C1 segment of cervical spinal cord (tissue), 14 donors: ENCODE measurements at places on chromosomes 12 and 14.

- no peak for DNase-seq
Observed at GRCh38 chr14:39339003-39339402, 93.2 kb downstream of the FBXO33 start.

GRCh38 chr12:93725531-93725930 is 48.4 kb downstream of the CRADD start:
- no peak for DNase-seq

GRCh38 chr14:21455592-21455911 is 371 bp downstream of the CHD8 start:
- no peak for DNase-seq

DNA sequence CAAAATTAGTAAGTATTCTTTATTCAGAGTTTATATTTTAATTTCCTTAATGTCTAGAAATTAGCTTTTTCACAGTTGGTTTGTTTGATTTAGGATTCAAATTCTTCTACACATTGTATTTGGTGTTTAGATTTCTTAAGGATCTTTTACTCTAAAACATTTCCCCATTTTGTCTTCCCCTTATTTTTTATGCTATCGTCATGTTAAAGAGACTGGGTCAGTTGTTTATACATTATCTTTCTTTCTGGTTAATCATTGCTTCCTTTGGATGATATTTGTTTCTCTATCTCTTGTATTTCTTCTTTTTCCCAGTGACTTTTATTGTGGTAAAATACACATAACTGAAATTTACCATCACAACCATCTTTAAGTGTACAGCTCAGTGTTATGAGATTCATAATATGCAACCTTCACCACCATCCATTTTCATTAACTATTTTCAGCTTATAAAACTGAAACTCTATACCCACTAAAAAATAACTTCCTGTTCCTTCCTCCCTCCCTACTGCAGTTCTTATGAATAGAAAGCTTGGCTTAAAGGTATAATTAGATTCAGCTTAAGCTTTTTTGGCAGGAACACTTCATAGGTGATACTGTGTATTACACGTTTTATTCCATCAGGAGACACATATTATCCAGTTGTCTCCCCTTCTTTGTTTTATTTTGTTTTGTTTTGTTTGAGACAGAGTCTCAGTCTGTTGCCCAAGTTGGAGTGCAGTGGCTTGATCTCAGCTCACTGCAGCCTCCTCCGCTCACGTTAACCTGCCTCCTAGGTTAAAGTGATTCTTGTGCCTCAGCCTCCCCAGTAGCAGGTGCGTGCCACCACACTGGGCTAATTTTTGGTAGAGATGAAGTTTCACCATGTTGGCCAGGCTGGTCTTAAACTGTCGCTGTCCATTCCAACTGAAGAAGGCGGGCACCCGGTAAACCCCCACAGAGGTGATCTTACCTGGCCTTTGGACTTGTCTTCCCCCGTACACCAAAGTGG is 45.0 kb downstream of the NOPCHAP1 start:
- DNase-seq, result no peak

DNA sequence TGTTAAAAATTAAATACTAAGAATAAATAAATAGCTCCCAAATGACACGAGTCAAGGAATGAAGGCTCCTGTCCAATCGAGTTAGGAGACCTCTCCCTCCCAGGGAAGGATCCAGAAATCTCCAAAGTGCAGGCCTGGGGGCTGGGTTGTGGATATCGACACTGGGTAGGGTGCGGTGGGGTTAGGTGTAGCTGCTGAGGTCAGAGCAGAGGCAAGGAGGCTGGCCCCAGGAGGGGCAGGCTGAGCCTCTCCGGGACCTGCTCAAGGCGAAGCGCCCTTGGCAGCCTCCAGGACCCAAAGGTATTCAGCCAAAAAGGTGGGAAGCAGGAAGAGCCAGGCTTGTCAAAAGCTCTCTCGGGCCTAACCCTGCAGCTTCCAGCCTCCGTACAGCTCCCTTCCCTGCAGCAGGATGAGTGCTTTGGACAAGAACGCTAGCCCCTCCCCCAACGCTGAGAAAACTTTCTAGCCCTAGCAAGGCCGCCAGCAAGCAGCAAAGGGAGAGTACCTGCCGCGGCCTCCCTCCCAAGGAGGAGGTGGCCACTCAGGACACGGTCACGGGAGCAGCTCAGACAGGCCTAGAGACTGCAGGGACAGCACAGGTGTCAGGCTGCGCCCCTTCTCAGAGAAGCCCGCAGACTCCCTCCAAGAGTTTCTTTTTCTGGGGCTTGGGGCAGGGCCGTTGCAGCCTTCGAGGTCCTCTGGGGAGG is 3.7 kb upstream of the PNMA1 start:
- DNase-seq, result no peak

DNA sequence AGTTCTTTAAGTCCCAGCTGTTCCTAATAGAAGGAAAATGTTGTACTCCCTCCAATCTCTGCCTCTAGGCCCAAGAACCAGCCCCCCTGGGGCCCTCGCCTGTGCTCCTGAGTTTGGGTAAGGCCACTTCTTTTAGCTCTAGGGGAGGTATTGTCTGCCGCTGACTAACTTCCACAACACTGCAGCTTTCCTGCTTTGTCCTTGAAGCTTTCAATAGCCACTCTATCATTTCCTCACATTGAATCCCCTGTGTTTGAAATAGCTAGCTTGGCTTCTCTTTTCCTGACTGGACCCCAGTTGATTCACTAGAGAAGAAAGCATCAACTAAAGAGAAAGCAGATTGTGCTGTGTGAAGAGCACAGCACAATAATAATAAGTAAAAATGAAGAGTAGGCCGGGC is 28.8 kb downstream of the KRT80 start:
- DNase-seq, result no peak

DNA sequence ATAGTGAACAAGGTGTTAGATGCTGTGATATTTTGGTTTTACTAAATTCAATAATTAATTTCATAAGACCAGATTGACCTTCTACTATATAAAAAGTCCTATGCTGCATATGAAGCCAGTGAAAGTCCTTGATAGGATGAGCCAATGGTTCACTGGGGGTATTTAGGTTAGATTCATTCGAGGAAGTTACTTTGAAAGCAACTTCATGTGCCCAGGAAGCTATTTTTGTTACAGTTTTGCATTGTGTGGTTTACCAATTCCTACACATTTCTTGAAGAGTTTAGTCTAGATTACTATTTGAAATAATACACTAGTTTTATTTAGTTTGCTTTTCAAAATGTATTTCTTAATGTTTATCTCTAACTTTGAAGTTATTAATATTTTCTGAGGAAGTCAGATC is 58.5 kb upstream of the RMST start:
- DNase-seq, result no peak

DNA sequence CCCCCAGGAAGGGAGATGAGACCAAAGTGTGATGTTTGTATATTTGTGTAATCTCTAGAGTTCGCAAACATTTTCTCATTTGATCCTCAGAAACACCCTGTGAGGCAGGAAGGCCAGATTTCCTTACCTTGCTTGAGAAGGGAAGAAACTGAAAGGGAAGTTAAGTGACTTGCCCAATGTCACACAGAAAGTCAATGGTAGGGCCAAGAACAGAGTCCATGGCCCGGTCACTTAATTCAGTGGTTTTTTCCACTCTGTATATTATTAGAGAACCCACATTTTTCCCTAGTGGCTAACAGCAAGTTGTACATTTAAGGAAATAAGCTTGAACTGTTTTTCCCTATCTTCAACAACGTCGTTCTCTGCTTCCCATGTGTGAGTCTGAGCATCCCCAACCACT is 25.6 kb upstream of the CHPT1 start:
- no peak for DNase-seq
